ENCODE measurements at places on chromosomes 3 and 15. TPM values are rescaled to one million over a fixed set of nuclear protein-coding genes. Genes with fewer than 3 reads are reported as not detected.

GRCh38 chr3:130093741-130094391 is 12.2 kb downstream of the ALG1L2 start:
- H3K4me1 ChIP-seq, result peaks cover 20% of the 10 kb centered on the region
- H3K27ac ChIP-seq, result no peak overlapping the region
- peak overlapping the region; percentile 38 for H3K4me3 ChIP-seq
- no peaks in the 10 kb centered on the region for H3K36me3 ChIP-seq

DNA sequence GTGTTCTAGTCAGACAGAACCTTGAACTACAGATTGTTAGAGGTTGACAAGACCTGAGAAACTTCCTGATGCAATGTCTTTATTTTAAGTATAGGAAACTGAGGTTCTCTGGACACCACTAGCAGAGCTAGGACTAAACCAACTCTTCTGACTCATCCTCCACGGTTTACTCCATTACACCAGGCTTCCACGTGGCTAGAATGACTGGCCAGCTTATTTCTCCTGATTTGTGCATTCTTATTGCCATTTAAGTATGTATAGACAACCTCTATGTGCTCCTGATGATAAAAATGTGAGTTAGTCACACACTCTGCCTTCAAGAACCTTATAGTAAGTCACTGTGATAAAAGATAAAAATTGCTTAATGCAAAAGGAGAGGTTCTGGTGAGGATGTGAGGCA is 182.7 kb downstream of the MEX3B start:
- no peaks in the 10 kb centered on the region for H3K4me1 ChIP-seq
- H3K27ac ChIP-seq, result no peak overlapping the region

GRCh38 chr3:127734754-127735473 is 62.2 kb downstream of the ABTB1 start:
- H3K4me3 ChIP-seq, result no peak overlapping the region
- no peak for DNase-seq
- no peaks in the 10 kb centered on the region for H3K36me3 ChIP-seq

- DNase-seq, result no peak
- H3K27me3 ChIP-seq, result no peaks in the 10 kb centered on the region
- no peaks in the 10 kb centered on the region for H3K4me1 ChIP-seq
- no peaks in the 10 kb centered on the region for H3K36me3 ChIP-seq
- no peak overlapping the region for H3K4me3 ChIP-seq
These were observed 64.9 kb upstream of the PIK3R4 start for GRCh38 chr3:130811557-130811956.

- H3K27me3 ChIP-seq, result no peaks in the 10 kb centered on the region
- no peaks in the 10 kb centered on the region for H3K36me3 ChIP-seq
These were observed 83.9 kb upstream of the DCBLD2 start for GRCh38 chr3:98985431-98985830.

DNA sequence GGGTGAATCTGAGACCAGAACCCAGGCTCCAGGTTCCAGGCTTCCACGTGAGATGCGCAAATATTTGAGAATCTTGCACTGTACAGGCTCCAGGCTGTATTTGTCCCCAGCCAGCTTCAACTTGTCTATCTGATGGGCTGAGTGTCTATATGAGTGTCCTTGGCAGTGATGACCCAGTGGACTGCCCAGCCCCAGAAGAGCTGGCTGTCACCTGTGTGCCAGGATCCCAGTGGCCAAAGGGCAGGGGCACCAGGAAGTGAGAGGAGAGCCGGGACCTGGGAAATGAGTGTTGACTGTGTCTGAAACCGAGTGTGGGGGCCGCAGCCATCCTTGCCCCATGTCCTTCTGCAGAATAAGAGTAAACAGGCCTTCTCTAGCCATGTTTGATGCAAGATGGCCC is 10.4 kb downstream of the FAH start:
- no peak overlapping the region for H3K4me3 ChIP-seq
- no peak for DNase-seq
- H3K27ac ChIP-seq, result no peak overlapping the region
- no peaks in the 10 kb centered on the region for H3K36me3 ChIP-seq

- no peak overlapping the region for H3K27ac ChIP-seq
- no peak for DNase-seq
- H3K4me3 ChIP-seq, result no peak overlapping the region
- peaks cover 6% of the 10 kb centered on the region for H3K27me3 ChIP-seq
- no peaks in the 10 kb centered on the region for H3K36me3 ChIP-seq
These were observed 56.7 kb upstream of the HACD2 start for GRCh38 chr3:123641505-123641904.

FMN1 gene
- 22.4 TPM for total RNA-seq

- H3K27ac ChIP-seq, result no peak overlapping the region
- DNase-seq, result no peak
- H3K27me3 ChIP-seq, result no peaks in the 10 kb centered on the region
- H3K4me1 ChIP-seq, result peaks cover 2% of the 10 kb centered on the region
- H3K4me3 ChIP-seq, result no peak overlapping the region
These were observed 121.6 kb downstream of the UBE2E2 start for GRCh38 chr3:23324745-23325144.

Data from T-cell (primary cell).